HCT116 (cell line): ENCODE measurements at places on chromosomes 16 and 17. TPM values are rescaled to one million over a fixed set of nuclear protein-coding genes. Genes with fewer than 3 reads are reported as not detected.

DNA sequence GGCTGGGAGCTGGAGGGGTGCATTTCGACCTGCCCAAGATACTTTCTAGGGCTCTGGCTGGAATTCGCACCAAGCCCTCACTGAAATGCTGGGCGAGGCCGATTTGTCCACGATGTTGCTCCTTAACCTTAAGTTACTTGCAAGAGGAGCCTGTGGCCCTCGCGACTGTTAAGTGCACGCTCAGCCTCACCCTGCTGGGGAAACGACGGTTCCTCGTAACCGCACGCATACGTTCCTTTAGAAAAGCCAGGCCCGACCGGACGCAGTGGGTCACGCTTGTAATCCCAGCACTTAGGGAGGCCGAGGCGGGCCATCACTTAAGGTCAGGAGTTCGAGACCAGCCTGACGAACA, 607 bp upstream of the NCOR1 start:
- DNase-seq: peak; percentile 24

- DNase-seq: no peak
Measured at GRCh38 chr16:1398351-1398750, 16.2 kb downstream of the UNKL start.

- no peak for DNase-seq
Measured at GRCh38 chr16:51418258-51418657, 267.2 kb upstream of the SALL1 start.

GRCh38 chr17:71899317-71899716, 221.5 kb upstream of the SOX9 start:
- DNase-seq: no peak

- no peak for DNase-seq
Measured at GRCh38 chr17:22304667-22305303, 612.5 kb downstream of the KCNJ18 start.

GRCh38 chr17:16929757-16930520, 42.0 kb downstream of the TNFRSF13B start:
- DNase-seq: no peak

GRCh38 chr16:11145173-11145818, 110.7 kb downstream of the SOCS1 start:
- DNase-seq: no peak

DNA sequence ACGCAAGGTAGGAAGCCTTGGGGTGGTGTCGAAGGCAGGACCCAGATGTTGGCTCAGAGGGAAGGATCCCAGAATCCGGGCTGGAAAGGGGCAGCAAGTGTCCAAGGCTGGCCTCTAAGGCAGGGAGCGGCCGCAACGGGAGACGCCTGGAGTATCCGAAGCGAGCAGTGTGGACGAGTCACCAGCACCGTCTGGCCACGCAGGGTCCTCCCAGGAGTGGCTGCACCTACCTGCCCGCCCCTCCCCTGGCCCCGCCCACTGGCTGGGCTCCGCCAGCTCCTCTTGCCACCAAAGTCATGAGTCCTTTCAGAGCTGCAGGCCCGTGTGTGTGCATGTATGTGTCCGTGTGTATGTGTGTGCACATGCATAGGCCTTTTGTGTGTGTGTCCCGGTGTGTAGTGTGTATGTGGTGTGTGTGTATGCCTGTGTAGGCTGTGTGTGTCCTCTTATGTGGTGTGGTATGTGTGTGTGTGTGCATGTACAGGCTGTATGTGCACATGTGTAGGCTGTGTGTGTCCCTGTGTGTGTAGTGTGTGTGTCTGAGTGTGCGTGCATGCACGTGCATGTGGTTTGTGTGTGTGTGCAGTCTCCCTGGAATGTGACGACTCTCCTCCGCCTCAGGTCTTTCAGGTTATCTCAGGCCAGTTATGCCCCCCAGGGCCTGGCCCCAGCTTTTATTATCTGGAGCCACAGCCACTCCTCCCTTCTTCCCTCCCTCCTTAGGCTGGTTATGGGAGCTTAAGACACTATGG, at the start of gene PRSS8:
PRSS8 (minus strand) TSS at position 193 of the 752 bp plus-strand sequence. CDS start 229 bp downstream, outside the sequence.
- peak; percentile 48 for DNase-seq

DNA sequence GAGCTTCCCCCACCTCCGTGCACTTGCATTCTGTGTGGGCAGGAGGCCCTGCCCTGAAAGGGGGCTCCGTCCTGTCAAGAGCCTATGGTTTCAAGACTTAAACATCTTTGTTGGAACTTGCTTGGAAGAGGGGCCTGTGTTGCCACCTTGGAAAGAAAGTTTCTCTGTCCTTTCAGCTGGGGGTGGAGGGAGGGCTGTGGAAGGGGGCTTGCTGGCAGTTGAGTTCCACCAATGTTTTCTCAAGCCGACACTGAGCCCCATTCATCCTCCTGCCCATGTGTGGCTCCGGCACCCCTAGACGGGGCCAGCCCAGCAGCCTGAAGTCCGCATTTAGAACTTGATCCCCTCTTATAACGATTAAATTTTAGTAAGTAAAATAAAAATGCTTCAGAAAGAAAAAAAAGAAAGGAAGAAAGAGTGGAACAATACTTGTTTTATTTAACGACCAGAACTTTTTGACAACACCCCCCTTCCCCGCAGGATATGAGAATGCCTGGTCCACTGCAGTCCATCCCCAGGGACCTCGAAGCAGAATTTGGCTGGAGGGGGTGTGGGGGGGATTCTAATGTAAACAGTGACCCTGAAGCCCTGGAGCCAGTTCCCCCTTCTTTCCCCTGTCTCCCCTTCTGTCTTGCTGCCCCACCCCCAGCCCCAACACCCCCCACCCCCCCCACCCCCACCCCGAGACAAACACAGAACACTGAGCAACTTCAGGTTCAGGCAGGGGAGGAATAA, 26.9 kb upstream of the CLEC18A start:
- DNase-seq: no peak

- DNase-seq: no peak
Measured at GRCh38 chr17:73467651-73468050, 155.8 kb upstream of the CDC42EP4 start.

GRCh38 chr17:75109046-75109406, 743 bp upstream of the ARMC7 start:
- no peak for DNase-seq

ACSM2A gene
- not detected for total RNA-seq

ORC6 gene
- total RNA-seq: 44.7 TPM

UBALD1 gene
- 45.9 TPM for total RNA-seq

KRTAP9-3 gene
- total RNA-seq: not detected
